Glutamatergic neuron (in vitro differentiated cells): ENCODE measurements at places on chromosomes 2 and 18.

DNA sequence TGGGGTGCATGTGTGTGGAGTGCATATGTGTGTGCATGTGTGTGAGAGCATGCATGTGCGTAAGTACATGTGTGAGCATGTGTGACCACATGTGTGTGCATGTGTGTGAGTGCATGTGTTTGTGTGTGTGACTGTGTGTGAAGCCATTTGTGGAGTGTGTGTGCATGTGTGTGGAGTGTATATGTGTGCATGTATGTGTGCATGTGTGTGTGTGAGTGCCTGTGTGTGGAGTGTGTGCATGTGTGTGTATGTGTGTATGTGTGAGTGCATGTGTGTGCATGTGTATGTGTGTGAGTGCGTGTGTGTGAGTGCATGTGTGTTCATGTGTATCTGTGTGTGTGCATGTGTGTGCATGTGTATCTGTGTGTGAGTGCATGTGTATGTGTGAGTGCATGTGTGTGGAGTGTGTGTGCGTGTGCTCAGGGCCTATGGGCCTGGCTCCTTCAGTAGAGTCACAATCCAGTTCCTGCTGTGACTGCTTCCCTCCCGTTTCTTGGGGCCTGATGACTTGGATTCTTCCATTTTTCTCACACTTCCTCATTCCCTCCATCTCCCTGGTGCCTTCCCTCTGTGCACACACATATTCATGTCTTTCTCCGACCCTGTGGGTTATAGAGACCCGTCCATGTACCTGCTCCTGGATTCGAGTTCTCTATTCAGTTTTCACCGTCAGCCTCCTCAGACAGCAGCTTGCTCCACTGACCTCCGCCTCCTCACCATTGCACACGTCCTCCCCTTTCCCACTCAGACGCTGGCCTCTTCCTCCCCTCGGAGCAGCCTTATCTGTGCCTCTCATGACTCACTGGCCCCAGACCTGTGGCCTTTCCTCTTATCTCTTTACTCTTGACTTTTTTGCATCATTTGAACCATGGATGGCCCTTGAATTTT is 25.2 kb downstream of the TOGARAM2 start:
- DNase-seq: no peak

GRCh38 chr18:52222211-52222610 is 117.8 kb upstream of the DCC start:
- no peak for DNase-seq

GRCh38 chr2:231717281-231718171 is 9.2 kb downstream of the PTMA start:
- DNase-seq: no peak

GRCh38 chr2:128498086-128498485 is 179.4 kb upstream of the HS6ST1 start:
- DNase-seq: no peak

GRCh38 chr2:233092432-233093165 is 32.5 kb downstream of the INPP5D start:
- no peak for DNase-seq

- DNase-seq: no peak
These were observed 31.3 kb downstream of the COX7A2L start for GRCh38 chr2:42329736-42330135.

- DNase-seq: no peak
These were observed 214.2 kb downstream of the CALCRL start for GRCh38 chr2:187233811-187234210.
